ENCODE measurements at places on chromosomes 12 and 14.

GRCh38 chr12:117749431-117749830 is 219.4 kb downstream of the KSR2 start:
- no peak overlapping the region for H3K27ac ChIP-seq
- H3K36me3 ChIP-seq = no peaks in the 10 kb centered on the region
- H3K4me3 ChIP-seq = no peak overlapping the region
- H3K27me3 ChIP-seq = no peaks in the 10 kb centered on the region
- DNase-seq = no peak
- H3K4me1 ChIP-seq = no peaks in the 10 kb centered on the region

DNA sequence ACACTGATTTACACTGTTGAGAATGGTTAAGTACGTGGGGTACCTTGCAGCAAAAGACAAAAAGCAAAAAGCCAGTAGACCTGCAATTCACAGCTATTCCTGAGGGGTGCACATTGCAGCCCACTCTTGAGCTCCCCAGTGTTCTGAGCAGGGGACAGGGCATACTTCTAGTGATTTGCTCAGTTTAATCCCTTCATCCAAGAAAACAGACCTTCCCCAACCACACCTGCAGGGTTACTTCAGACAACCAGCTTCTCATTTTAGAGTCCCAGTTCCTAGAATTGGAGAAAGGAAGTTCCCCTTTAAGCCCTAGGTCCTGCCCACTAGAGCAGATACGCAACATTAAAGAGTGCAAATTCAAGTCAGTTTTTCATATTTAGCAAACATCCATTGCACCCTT is 3.6 kb upstream of the WSB2 start:
- H3K36me3 ChIP-seq = no peaks in the 10 kb centered on the region
- H3K4me3 ChIP-seq = no peak overlapping the region
- H3K4me1 ChIP-seq = no peaks in the 10 kb centered on the region
- DNase-seq = no peak

- H3K4me1 ChIP-seq = no peaks in the 10 kb centered on the region
- H3K36me3 ChIP-seq = no peaks in the 10 kb centered on the region
- no peak for DNase-seq
These were observed 213.6 kb downstream of the C12orf42 start for GRCh38 chr12:103282124-103282523.

DNA sequence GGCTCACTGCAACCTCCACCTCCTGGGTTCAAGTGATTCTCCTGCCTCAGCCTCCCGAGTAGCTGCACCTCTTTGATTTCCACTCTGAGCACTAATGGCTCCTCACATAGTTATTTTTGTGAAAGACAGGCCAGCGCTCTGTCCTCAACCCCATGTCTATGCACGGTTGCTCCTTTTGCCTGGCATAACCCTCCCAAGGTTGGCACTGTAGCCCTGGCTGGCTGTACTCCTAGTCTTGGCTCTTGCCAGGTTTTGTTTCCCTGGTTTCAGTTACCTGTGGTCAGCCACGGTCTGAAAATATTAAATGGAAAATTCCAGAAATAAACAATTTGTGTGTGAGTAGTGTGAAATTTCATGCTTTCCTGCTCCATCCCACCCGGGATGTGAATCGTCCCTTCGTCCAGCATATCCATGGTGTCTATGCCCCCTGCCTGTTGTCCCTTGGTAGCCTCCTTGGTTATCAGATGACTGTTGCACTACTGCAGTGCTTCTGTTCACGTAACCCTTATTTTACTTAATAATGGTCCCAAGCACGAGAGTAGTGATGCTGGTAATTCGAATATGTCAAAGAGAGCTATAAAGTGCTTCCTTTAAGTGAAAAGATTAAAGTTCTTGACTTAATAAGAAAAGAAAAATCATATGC is 12.3 kb upstream of the DCD start:
- no peaks in the 10 kb centered on the region for H3K27me3 ChIP-seq
- DNase-seq = no peak

DNA sequence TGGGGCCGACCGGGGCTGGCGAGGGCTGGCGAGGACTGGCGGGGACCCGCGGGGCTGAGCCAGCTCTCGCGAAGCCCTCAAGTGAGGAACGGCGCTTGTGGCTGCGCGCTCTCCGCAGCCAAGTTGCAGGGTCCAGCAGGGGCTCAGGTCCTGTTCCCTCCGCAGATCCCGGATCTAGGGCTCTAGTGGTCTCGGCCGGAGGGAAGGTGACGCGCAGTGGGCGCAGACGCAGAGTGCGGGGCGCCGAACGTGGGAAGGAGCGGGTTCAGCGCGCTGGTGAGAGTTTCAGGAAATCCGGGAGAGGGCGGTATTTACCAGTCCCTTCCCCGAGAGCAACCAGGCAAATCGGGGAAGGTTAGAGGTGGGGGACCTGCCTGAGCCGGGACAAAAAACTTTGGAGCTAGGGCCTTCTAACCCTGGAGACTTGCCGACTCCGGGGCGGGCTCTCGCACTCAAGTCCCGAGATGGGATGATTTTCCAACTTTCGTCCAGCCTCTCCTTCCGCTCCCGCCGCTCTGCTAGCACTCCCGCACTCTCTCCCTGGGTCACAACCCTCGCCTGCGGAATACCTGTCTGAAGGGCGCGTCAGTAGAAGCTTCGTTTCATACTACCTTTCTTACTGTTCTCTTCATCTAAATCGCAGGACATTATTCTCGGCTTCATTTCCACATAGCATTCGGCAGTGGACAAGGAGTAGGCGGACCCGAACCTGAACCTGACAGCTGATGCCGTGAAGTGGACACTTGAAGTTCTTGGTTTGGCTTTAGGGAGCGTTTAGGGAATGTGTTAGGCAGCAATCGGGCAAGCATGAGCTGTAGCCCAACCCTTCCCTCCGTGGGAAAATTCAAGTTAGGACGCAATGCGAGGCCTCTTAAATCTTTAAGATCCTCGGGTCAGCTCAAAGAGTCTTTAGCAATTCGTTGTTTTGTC is 13.6 kb upstream of the PAX9 start:
- no peaks in the 10 kb centered on the region for H3K27me3 ChIP-seq
- no peaks in the 10 kb centered on the region for H3K36me3 ChIP-seq
- DNase-seq = peak; percentile 78
- H3K27ac ChIP-seq = no peak overlapping the region
- H3K4me3 ChIP-seq = no peak overlapping the region

DNA sequence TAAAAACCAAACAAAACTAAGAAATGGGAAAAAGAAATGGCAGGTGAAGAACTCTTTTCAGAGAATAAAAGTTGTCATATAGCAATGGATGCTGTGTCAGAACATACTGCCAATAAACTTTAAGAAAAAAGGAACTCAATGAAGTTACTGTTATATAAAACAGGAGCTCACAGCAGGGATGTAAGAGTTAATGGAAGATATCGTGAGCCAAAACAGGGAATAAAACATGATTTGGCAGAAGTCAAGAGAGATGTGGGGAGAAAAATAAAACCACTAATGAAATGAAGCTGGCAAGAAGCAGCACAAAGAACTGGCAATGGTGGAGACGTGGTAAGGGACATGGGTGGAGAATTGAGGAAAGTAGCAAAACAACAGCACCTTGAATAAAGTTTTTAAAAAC is 61.0 kb downstream of the TAOK3 start:
- no peak overlapping the region for H3K4me3 ChIP-seq
- no peaks in the 10 kb centered on the region for H3K36me3 ChIP-seq
- no peaks in the 10 kb centered on the region for H3K27me3 ChIP-seq
- no peak for DNase-seq
- no peak overlapping the region for H3K27ac ChIP-seq
